Inflammatory macrophage treated with lipopolysaccharide for 1 hour (primary cell): ENCODE measurements at places on chromosomes 12 and 14.

DNA sequence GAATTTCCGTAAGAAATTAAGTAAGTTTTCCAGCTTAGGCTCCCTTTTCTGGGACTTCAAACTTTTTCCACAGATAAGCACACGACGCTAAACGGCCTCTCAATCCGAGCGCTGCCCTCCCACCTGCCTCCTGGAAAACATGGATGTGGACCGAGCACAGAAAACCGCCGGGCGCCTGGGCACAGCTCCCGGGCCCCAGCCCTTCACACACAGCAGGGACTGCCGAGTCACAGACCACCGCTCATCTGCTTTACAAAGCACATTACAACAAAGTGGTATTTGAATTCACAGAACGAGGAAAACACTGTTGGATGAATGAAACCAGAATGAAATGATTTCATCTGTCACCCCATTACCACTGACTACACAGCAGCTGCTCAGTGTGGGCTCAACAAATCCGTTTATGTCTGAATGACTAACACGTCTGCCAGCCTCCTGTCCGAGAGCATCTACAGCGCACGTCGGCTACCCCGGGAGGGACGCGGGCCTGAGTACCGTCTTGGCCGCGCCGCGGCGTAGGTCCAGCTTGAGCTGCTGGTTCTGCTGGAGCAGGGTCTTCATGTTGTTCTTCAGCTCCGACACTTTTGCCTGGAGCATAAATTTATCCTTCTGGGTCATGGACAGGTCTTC, 13.1 kb upstream of the ANKLE2 start:
- DNase-seq: no peak

- no peak for DNase-seq
Observed at GRCh38 chr14:72616811-72617210, 277.1 kb downstream of the DPF3 start.

GRCh38 chr14:72787841-72788240, 106.1 kb downstream of the DPF3 start:
- no peak for DNase-seq

- no peak for DNase-seq
Observed at GRCh38 chr12:128617304-128617833, 206.4 kb downstream of the SLC15A4 start.

- DNase-seq: no peak
Observed at GRCh38 chr12:132629330-132629729, 10.8 kb downstream of the P2RX2 start.

DNA sequence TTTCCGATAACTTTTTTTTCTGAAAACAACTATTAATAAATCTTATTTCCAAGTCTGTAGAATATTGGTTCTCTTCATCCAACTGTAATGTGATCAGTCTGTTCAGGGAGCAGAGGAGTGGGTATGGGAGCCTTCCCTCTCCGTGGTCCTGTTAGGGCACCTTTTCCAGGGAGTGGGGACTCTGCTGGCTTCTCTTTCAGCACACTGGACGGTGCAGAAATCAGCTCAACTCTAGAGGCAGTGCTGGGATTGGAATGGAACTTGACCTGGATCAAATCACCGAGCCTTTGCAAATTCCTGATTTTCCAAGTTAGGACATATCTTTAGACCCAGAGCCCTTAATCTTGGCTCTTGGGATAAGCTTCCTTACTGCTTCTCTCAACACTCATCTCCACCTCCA, 630.4 kb downstream of the DIO2 start:
- DNase-seq: no peak

- DNase-seq: no peak
Observed at GRCh38 chr14:33527023-33527634, 423.7 kb downstream of the EGLN3 start.

GRCh38 chr14:60116181-60116580, 24.5 kb downstream of the PCNX4 start:
- DNase-seq: no peak

DNA sequence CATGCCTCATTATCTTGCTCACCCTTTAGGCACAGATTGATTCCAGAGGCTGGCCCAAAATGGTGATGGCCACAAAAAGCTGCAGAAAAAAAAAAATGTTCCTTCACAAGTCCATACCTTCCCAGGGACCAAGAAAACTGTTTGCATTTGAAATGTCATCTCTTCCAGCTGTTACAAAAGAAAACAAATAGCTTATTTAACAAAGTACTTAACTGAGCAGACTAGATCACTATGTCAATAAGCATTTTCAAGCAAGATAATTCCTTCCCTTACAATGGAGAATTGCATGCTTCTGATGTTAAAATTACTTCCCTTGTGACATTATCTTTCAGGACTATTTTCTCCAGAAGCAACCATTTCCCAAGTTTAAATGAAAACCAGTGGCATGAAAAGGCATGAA, 377.9 kb upstream of the KITLG start:
- DNase-seq: no peak

GRCh38 chr12:132723015-132723763, 12.5 kb downstream of the PGAM5 start:
- peak; percentile 57 for DNase-seq

DNA sequence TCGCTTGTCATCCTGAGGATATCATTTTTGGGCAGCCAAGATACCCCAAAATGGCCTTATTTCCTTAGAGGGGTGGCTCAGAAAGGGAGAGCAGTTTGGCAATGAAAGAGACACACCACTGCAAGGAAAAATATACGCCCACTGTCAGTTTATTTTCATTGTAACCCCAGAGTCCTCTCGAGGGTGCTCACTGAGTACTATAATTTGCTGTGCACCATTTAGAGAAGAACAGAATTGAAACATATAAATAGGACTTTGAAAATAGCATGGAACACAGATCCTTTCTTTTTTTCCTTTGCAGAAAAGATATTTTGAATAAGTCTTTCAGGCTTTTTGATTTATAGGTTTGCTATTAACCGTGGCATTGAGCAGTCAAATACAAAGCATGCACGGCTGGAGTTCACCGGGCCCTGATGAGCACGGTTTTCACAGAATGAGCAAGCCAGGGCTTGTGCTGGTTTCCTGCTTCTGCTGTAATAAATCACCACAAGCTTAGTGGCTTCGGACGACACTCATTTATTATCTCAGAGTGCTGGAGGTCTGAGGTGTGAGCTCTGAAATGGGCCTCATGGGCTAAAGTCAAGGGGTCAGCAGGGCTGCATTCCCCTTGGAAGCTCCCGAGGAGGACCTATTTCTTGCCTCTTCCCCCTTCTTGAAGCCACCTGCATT, 152.3 kb downstream of the ZNF664 start:
- no peak for DNase-seq
